Stimulated activated CD8-positive, alpha-beta memory T cell treated with anti-CD3 and anti-CD28 coated beads, Interleukin-4, amount 100 ng/mL, for 48 hours (primary cell): ENCODE measurements at places on chromosomes 1 and 21.

DNA sequence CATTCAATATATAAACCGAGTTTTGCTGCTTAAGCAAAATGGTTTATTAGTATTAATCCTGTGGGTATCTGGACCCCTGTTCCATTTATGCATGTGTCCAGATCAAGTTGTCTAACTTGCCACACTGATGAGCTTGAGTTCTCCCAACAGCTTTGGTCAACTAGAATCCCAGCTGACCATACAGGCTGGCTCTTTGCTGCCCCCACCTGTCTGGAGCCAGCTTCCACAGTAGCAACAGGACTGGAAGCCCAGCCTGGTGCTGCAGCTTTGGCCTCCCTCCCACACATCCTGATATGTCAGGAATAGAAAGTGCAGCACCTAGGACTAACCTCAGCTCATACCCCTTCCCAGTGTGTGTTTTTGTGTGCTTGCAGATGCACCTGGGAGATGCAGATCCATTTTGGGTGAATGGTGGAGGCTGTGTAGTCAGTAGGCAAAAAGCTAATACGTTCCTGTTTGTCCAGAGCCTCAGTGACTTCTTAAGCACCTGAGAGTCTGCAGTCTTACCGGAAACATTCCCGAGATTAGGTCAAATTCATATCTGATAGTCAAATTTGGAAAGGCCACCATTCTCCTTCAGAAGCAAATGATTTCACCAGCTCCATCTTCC lies 40.9 kb upstream of the BEND5 start:
- DNase-seq, result peak; percentile 65

GRCh38 chr1:10738061-10739058 lies 58.1 kb downstream of the CASZ1 start:
- no peak for DNase-seq

DNA sequence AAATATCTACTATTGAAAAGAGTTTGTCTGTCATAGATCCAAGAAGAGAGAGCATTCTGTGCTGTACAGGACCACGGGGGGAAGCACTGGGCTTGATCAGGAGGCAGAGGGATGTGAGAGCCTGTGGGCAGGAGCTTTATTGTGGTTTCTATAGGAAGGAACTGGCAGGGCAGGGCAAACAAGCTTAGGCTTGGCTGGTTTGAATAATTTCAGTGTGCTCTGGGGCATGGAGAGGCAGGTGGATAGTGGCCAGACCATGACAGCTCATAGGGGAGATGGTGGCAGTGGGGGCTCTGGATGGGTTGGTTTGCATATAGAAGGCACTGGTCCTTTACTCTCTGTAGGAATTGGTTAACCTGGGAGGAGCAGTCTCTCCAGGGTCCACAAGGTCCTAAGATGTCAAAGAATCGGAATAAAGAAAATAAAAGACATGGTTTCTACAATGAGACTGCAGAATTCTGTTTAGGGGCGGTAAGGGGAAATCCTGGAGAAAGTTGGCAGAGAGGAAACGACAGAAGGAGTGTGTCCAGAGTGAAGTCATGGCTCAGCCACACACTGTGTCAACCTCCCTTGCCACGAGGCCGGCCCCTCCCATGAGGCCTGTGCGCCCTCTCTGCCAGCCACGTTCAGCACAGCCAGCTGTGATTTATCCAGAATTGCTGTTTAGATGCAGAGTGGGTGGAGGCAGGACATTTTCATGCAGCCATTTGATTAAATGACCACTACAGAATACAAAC lies 81.7 kb upstream of the PGBD5 start:
- DNase-seq, result no peak

DNA sequence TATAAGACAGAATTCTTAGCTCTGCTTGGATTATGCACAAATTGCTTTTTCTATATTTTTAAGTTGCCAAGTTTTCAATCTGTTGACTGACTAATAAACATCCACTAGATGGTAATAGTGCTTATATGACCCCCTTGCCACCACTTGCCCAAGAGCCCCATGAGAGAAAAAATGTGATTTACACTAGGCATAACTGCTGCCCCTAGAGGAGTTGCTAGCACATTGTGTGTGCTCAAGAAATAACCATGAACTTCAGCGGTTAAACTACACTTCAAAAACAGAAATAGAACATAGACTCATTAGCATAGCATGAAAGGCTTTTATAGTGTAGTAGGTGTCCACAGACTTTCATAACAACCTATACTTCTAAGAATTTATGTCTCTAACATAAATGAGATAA lies 61.4 kb downstream of the BRINP3 start:
- DNase-seq, result no peak

DNA sequence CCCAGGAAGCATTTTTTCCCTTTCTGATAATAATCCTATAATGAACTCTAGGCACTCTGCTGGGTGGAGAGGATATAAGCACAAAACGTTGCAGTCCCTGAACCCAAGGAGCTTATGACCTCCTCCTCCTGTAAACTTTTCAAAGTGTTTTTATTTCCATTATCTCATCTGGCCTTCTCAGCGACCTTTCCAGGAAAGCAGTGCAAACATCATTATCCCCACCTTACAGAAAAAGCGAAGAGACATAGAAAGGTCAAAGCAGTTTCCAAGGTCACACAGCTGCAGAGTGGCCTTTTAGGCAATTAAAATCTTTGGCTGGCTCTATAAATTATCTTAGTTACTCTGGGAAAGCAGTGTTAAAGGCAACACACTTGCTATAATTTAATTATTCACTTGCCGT lies 63.8 kb downstream of the OLFML3 start:
- no peak for DNase-seq
